CD4-positive, CD25-positive, alpha-beta regulatory T cell (primary cell): ENCODE measurements at places on chromosomes 13 and 19.
A peak's percentile ranks its signal among the peaks of the same experiment; 100 is the strongest.

- no peaks in the 10 kb centered on the region for H3K27me3 ChIP-seq
- H3K4me3 ChIP-seq = no peak overlapping the region
- no peak overlapping the region for H3K27ac ChIP-seq
- no peaks in the 10 kb centered on the region for H3K4me1 ChIP-seq
These were observed 14.5 kb upstream of the TNFAIP8L1 start for GRCh38 chr19:4624733-4625362.

DNA sequence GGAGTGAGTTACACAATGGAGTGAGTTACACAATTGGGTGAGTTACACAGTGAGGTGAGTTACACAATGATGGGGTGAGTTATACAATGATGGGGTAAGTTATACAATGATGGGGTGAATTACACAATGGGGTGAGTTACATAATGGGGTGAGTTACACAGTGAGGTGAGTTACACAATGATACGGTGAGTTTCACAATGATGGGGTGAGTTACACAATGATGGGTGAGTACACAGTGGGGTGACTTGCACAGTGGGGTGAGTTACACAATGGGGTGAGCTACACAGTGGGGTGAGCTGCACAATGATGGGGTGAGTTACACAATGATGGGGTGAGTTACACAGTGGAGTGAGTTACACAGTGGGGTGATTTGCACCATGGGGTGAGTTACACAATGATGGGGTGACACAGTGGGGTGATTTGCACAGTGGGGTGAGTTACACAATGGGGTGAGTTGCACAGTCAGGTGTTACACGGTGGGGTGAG lies 52.5 kb upstream of the GAS6 start:
- H3K27ac ChIP-seq = no peak overlapping the region
- no peaks in the 10 kb centered on the region for H3K4me1 ChIP-seq
- H3K4me3 ChIP-seq = no peak overlapping the region
- no peak for DNase-seq
- peaks cover 22% of the 10 kb centered on the region for H3K27me3 ChIP-seq

- H3K27ac ChIP-seq = no peak overlapping the region
- no peaks in the 10 kb centered on the region for H3K27me3 ChIP-seq
- peak; percentile 81 for DNase-seq
- H3K36me3 ChIP-seq = no peaks in the 10 kb centered on the region
These were observed 5.5 kb downstream of the CCDC124 start for GRCh38 chr19:17938092-17938845.

DNA sequence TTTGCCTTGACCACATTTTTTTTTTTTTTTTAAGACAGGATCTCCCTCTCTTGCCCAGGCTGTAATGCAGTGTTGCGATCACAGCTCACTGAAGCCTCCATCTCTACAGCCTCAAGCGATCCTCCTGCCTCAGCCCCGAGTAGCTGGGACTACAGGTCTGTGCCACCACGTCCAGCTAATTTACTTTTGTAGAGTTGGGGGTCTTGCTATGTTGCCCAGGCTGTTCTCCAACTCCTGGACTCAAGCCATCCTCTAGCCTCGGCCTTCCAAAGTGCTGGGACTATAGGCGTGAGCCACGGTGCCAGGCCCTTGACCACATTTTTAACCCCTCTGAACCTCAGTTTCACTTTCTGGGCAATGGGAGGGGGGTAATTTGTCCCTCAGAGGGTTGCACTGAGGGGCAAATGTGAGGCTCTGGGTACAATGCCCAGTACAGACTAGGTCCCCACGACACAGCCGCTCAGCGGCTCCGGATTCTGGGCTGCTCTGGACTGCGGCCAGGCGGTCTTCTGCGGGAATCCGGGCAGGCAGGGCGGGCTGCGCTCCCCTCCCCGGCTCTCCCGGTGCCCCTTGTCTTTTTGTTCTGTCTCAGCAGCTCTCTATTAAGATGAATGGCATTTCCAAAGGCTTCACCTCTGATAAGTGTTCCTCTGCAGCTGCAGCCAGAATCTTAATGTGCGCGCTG lies 3.8 kb upstream of the ALOX5AP start:
- H3K36me3 ChIP-seq = no peaks in the 10 kb centered on the region
- peaks cover 19% of the 10 kb centered on the region for H3K4me1 ChIP-seq
- H3K4me3 ChIP-seq = no peak overlapping the region
- no peaks in the 10 kb centered on the region for H3K27me3 ChIP-seq
- no peak overlapping the region for H3K27ac ChIP-seq

GRCh38 chr13:28542804-28543203 lies 47.9 kb upstream of the FLT1 start:
- H3K27ac ChIP-seq = no peak overlapping the region
- DNase-seq = no peak
- H3K4me3 ChIP-seq = no peak overlapping the region
- no peaks in the 10 kb centered on the region for H3K4me1 ChIP-seq

DNA sequence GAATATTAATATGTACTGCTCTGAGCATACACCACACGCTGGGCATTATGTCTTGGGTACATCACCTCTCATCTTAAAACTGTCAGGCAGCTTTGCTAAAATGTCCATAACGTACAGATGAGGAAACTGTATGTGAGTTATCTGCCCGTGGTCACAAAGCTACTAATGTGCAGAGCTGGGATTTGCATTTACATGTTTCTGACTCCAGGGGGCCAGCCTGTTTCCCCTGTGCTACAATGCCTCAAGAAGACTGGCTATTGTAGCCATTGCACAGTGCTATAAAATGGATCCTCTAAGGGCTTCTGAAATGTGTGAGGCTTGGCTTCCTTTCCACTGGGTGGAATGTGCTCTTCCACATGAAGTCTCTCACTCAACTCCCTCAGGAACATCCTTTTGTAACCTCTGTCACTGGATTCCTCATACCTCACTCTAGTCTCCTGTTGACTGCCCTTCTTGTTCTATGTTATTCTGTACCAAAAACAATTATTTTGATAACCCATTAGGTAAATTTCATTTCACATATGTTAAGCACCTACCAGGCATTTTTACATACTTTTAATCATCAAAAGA lies 95.6 kb upstream of the HTR2A start:
- no peak overlapping the region for H3K27ac ChIP-seq
- no peaks in the 10 kb centered on the region for H3K36me3 ChIP-seq
- no peak overlapping the region for H3K4me3 ChIP-seq

- H3K4me1 ChIP-seq = peaks cover 19% of the 10 kb centered on the region
- no peak overlapping the region for H3K27ac ChIP-seq
- peaks cover 10% of the 10 kb centered on the region for H3K27me3 ChIP-seq
- H3K4me3 ChIP-seq = no peak overlapping the region
- no peaks in the 10 kb centered on the region for H3K36me3 ChIP-seq
- DNase-seq = peak; percentile 36
These were observed 2.3 kb downstream of the TULP2 start for GRCh38 chr19:48896191-48896720.

GRCh38 chr19:45352914-45353796 lies 12.6 kb downstream of the KLC3 start:
- H3K27ac ChIP-seq = no peak overlapping the region
- no peaks in the 10 kb centered on the region for H3K27me3 ChIP-seq
- DNase-seq = no peak
- peaks cover 7% of the 10 kb centered on the region for H3K36me3 ChIP-seq

DNA sequence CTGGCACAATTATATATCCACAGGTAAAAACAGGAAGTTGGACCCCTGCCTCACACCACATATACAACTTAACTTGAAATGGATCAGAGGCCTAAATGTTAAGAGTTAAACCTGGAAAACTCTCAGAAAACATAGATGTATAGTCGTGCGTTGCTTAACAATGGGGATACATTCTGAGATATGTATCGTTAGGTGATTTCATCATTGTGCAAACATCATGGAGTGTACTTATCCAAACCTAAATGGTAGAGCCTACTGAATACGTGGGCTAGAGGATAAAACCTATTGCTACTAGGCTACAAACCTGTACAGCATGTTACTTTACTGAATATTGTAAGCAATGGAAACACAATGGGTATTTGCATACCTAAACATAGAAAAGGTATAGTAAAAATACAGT lies 14.8 kb upstream of the CALM3 start:
- no peak overlapping the region for H3K4me3 ChIP-seq
- H3K27me3 ChIP-seq = no peaks in the 10 kb centered on the region
- H3K36me3 ChIP-seq = no peaks in the 10 kb centered on the region
- DNase-seq = no peak
- H3K27ac ChIP-seq = no peak overlapping the region

DNA sequence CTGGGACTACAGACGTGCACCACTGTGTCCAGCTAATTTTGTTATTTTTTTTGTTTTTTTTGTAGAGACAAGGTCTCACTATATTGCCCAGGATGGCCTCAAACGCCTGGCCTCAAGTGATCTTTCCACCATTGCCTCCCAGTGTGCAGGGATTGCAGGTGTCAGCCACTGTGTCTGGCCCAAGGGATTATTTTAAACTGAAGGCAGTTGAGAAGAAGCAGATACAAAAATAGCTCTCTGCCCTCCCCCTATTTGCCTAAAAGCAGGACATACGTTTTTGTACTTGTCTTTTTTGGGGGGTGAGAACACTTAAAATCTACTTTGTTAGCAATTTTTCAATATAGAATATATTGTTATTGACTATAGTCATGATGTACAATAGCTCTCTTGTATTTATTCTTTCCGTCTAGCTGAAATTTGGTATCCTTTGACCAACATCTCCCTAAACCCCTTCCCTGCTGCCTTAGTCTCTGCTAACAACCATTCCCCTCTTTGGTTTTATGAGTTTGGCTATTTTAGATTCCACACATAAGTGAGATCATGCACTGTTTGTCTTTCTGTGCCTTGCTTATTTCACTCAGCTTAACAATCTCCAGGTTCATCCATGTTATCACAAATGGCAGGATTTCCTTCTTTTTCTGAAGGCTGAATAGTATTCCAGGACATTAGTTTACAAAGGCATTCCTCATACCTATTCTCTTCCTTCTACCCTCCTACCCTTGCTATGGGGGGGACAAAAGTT lies 34.9 kb downstream of the ADGRE3 start:
- H3K4me3 ChIP-seq = no peak overlapping the region
- no peaks in the 10 kb centered on the region for H3K27me3 ChIP-seq
- no peak for DNase-seq
- no peak overlapping the region for H3K27ac ChIP-seq
- no peaks in the 10 kb centered on the region for H3K36me3 ChIP-seq

DNA sequence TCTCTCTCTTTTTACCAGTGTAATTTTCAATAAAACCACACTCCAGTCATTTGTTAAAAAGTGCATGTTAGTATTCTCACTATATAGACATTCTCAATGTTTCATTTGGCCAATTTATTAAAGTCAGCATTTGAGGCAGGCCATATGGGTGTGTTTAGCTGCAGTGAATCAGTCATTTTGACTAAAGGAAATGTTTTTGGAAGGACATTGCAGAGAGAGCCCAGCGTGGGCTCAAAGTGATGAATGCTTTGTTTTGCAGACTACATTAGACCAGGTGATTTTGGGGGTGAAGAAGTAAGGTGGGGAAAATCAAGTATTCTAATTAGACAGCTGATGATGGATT lies 116.7 kb downstream of the POSTN start:
- no peak for DNase-seq
- H3K36me3 ChIP-seq = no peaks in the 10 kb centered on the region
- H3K4me3 ChIP-seq = no peak overlapping the region

DNA sequence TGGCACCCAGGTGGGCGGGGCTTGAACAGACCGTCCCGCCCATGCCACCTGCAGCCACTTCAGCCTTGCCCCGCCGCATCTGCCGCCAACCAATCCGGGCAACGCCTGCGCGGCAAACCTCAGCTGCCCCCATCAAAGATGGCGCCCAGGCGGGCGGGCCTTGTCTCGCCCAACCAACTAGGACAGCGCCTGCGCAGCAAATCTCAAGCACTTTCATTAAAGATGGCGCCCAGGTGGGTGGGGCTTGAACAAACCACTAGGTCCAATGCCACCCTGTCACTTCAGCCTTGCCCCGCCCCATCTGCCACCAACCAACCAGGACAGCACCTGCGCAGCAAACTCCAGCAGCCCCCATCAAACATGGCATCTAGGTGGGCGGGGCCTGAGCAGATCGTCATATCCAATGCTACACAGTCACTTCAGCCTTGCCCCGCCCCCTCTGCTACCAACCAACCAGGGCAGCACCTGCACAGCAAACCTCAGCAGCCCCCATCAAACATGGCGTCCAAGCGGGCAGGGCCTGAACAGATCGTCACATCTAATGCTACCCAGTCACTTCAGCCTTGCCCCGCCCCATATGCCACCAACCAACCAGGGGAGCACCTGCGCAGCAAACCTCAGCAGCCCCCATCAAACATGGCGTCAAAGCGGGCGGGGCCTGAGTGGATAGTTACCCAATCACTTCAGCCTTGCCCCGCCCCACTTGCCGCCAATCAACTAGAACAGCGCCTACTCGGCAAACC lies 1.4 kb downstream of the PEG3 start:
- H3K36me3 ChIP-seq = no peaks in the 10 kb centered on the region
- no peak overlapping the region for H3K4me3 ChIP-seq
- no peaks in the 10 kb centered on the region for H3K27me3 ChIP-seq
- DNase-seq = no peak

DNA sequence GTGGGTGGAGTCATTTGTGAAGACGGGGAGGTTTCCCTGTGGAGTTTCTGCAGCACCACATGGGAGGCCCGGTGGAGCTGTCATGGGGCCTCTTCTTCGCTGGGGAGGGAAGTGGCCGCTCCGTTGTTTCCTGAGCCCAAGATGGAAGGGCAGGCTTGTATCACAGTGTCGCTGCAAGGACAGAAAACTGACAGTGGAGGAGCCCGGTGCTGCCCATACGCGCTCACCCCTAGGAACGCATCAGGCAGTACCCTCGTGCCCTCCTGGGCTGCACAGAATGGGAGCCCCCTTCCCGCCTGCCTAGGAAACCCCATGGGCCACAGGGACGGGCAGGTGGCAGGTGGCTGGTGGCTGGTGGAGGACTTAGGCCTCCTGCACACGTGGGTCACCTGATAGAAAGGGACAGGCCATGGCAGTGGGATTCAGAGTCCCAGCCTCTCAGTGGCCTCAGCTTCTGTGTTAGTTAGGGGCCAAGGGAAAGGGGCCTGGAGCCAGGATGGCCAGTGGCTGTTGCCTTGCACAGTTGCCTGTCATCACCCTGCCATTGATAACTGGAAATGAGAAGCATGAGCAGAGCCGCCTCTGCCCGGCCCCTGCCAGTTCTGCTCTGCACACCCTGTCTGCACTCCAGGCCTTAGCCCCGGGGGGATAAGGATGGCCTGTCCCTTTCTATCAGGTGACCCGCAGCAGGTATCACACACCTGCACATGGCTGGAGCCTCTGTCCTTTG lies 7.6 kb downstream of the COL4A2 start:
- no peaks in the 10 kb centered on the region for H3K27me3 ChIP-seq
- DNase-seq = no peak
- H3K27ac ChIP-seq = no peak overlapping the region
- no peak overlapping the region for H3K4me3 ChIP-seq

DNA sequence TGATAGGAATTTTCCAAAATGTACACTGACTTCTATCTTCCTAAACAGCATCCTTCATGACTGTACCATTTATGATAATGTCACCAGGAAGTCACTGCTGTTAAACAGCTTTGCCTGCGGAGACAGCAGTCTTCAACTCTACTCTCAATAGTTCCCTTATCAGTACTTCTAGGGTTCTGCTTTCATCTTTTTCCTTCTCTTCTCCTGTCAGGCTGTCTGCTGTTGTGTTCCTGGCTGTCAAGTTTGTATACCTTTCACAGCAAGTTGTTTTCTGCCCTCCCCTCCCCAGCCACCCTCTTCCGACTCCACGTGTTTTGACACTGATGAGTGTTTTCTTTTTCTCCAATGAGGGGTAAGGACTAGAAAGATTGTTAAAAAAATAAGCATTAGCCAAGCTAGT lies 2.2 kb downstream of the UPF3A start:
- peak overlapping the region; percentile 8 for H3K4me3 ChIP-seq
- H3K36me3 ChIP-seq = peaks cover 30% of the 10 kb centered on the region
- no peak overlapping the region for H3K27ac ChIP-seq
- DNase-seq = no peak

GRCh38 chr19:29561601-29562000 lies 35.8 kb downstream of the VSTM2B start:
- no peak for DNase-seq
- no peaks in the 10 kb centered on the region for H3K4me1 ChIP-seq
- no peaks in the 10 kb centered on the region for H3K27me3 ChIP-seq
- no peak overlapping the region for H3K4me3 ChIP-seq
- H3K36me3 ChIP-seq = no peaks in the 10 kb centered on the region
- no peak overlapping the region for H3K27ac ChIP-seq
